ENCODE measurements at places on chromosomes 11 and 22.

DNA sequence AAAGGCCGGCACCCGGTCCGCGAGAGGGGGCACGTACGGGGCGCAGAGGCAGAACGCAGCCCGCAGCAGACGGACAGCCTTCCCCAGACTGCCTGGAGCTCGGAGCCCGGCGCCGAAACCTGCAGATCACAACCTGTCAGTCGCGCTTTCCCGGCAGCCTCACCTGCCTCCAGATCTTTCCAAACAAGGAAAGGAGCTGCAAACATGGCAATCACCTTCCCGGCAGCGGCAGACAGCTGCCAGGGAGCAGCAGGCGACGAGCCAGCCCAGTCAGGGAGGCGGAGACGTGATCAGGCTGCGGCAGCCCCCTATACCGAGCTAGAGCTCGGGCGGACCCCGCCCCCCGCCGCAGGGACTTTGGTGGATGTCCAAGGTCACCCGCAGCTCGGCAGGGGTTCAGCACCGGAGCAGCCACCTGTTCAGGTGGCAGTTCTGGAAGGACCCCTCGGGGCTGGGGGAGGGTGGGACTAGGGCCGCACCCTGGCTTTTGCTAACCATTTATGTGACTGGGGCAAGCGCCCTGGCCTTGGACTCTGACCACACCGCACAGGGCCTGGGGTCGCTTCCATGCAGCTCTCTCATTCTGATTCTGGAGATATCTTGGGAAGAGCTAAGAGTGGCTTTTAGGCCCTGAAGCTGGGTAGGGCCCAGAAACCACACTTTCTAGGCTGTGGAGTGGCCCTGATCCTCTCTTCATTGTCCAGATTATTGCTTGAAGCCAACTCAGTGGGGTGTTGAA, 143.8 kb downstream of the NECTIN1 start:
- no peak for DNase-seq

- no peak for DNase-seq
Measured at GRCh38 chr11:77207618-77208313, 79.7 kb downstream of the MYO7A start.

GRCh38 chr22:39474351-39475111, 17.7 kb downstream of the MGAT3 start:
- DNase-seq: no peak

DNA sequence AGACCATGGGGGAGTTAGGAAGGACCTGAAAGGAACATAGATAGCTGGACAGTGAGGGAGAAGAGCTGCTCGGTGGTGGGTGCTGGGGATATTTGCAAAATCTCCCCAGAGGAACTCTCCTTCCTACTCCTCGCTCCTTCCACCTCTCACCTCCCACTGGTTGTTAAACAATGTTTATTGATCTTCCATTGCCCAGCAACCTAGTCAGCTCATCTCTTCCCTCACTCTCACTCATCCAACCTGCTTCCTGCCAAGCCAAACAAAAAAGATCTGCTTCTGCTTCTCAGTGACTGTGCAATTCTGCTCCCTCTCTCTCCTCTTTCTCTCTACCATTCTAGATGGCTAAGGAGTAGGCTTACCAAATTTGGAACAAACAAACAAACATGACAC, 115.0 kb downstream of the SLC1A2 start:
- no peak for DNase-seq

GRCh38 chr11:117875382-117876058, 938 bp downstream of the FXYD6 start:
- DNase-seq: peak; percentile 20

DNA sequence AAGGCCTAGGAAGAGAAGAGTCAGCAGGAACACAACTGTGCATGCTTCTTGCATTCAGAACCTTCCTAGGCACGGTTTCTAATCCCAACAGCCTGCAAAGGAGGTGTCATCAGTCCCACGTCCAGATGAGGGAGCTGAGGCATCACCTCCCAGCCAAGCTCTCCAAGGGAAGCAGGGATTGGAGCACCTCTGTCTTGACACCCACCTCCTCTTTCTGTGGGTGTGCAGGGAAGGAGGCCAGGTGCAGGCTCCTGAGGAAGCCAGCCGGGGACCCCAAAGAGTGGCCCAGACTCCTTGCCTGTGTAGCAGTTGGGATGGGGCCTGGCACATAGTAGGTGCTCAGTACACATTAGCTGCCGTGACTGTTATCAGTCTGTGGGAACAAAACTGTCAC, 2.0 kb downstream of the PNPLA5 start:
- DNase-seq: no peak

GRCh38 chr11:107006076-107006833, 12.0 kb downstream of the GUCY1A2 start:
- no peak for DNase-seq

- DNase-seq: no peak
Measured at GRCh38 chr11:10386361-10386760, 68.7 kb upstream of the AMPD3 start.

GRCh38 chr11:128061281-128061871, 526.0 kb downstream of the ETS1 start:
- no peak for DNase-seq

DNA sequence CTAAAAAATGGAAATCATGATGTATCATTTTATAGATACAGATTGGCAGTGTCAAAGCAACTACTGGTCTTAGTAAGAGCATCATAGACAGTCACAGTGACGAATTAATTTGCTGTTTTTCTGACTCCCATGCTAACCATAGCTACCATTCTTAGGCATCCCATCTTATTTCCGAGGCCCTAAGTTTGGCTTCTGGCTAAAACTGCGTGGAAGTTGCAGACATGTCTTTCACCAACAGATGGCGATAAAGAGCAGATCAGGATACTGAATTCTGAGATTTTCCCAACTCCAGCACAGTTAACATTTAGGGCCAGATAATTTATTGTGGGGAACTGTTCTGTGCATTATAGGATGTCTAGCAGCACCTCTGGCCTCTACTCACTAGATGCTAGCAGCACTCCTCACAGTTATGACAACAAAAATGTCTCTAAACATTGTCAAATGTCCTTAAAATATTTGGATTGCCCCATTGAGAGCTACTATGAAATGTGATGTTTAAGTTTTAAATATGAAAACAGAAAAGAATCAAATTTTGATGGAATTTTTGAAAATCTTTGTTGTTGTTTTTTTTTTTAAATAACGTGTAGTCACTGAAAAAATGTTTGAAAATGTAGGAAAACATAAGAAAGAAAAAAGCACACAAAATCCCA, 16.3 kb downstream of the OR2AG2 start:
- peak; percentile 19 for DNase-seq

- DNase-seq: no peak
Measured at GRCh38 chr11:12853652-12854296, 155.3 kb upstream of the RASSF10 start.

DNA sequence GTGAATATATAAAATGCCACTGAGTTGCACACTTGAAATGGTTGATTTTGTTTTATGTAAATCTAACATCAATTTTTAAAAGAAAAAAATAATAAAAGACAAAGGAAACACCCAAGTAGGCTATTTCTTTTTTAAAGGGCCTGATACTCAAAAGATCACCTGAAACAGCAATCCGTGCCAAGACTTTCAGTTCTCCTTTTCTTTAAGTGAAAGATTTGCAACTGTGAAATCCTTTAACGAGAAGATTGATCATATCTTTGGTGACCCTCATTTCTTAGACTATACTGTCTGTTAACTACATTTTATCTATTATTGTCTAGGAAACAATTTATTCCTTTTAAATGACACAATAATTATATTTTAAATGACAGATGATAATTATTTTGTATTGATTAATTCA, 1841.5 kb downstream of the LRRC4C start:
- DNase-seq: no peak

GRCh38 chr11:121478895-121479697, 26.3 kb upstream of the SORL1-AS1 start:
- DNase-seq: no peak

DNA sequence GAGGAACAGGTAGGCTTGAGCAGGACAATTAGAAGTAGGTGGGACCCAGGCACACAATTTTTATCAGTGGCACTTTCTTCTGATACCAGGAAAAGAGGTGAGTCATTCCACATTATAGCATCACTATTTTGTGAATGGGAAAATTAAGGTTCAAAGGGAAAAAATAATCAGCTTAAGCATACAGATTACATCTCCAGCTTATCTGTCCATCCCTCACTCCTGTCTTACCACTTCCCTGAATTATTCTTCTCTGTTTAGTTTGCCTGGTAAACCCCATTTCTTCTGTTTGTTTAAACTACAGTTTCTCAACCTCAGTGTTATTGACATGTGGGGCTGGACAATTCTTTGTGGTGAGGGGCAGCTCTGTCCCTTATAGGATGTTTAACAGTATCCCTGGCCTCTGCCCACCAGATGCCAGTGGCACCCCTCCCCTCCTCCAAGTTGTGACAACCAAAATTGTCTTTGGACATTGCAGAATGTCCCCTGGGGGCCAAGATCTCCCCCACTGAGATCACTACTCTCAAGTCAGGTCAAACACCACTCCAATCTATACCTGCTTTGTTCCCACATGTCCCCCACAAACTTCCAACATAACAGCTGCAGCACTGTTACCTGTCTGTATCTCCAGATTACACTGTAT, 8.5 kb upstream of the XBP1 start:
- DNase-seq: no peak

- DNase-seq: no peak
Measured at GRCh38 chr11:114185436-114185835, 110.8 kb upstream of the NNMT start.

DNA sequence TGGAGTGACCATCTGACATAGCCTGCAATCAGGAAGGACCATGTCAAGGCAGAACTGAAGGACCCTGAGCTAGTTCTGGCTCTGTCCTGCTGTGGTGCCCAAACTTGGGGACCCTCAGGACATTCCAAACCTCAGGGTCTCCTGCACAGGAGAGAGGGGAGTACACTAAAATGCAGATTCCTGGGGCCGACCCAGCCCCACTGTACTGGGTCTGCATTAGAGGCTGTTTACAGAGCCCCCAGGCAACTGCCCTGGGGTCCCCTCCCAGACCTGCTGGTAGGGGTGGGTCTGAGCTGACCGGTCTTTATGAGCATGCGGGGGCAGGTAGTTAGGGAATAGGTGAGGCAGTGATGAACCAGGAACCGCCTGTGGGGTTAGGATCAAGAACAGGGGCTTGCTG, 6.8 kb downstream of the TRPM5 start:
- no peak for DNase-seq

GRCh38 chr11:101726988-101727387, 143.2 kb upstream of the TRPC6 start:
- DNase-seq: no peak

DNA sequence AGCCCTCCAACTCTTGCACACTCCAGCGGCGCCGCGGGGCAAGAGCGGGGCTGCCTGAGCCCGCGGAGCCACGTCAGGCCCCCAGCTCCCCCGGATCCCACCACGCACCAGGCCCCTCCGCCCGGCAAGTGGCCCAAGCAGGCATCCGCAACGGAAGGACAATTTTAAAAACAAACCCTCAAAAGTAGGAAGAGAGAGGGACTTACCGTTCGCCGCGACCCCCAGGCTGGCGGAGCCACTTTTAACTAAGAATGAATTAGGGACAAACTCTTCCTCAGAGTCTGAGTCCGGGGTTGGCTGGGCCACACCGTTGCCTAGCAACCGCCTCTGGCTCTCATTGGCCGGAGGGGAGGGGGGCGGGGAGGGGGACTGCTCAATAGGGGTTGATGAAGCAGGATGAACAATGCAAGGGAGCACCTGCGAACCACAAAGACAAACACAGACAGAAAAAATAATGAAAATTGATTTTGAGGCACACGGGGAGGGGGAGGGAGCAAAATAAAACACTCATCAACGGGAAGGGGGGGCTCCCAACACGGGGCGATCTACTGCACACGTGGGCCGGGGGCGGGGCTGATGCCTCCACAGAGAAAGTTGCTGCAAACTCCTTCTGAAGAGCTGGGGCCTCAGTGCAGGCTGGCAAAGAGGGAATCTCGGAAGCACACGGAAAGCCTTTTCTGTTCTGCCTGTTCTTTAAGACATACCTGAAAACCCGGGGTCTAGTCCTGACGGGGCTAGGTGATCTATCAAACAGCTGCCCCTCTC, 387.5 kb upstream of the NARS2 start:
- no peak for DNase-seq

Data from stimulated activated CD4-positive, alpha-beta T cell treated with anti-CD3 and anti-CD28 coated beads, Interleukin-1b, Interleukin-23, amount 100 ng/mL, for 48 hours (primary cell).